Bladder microvascular endothelial cell (primary cell): ENCODE measurements at places on chromosomes 6 and 20. TPM values are rescaled to one million over a fixed set of nuclear protein-coding genes. Genes with fewer than 3 reads are reported as not detected.

CST4 gene
- total RNA-seq: not detected in 2 replicates

GLP1R gene
- total RNA-seq: not detected in 2 replicates

MPIG6B gene
- total RNA-seq: not detected in 2 replicates

CRYBG1 gene
- total RNA-seq: 35.0 and 38.2 TPM in 2 replicates

EYA2 gene
- total RNA-seq: not detected in 2 replicates

ADTRP gene
- 0.76 and 1.3 TPM in 2 replicates for total RNA-seq

CAGE1 gene
- under 0.01 and 0.06 TPM in 2 replicates for total RNA-seq

TPX2 gene
- total RNA-seq: 25.2 and 35.5 TPM in 2 replicates

BCAS4 gene
- 0.16 and 1.4 TPM in 2 replicates for total RNA-seq

SLC22A16 gene
- not detected in 2 replicates for total RNA-seq

SESN1 gene
- total RNA-seq: 21.9 and 39.6 TPM in 2 replicates

COL19A1 gene
- total RNA-seq: not detected in 2 replicates
